Pulmonary artery endothelial cell (primary cell): ENCODE measurements at places on chromosomes 2 and 18.
A peak's percentile ranks its signal among the peaks of the same experiment; 100 is the strongest.

DNA sequence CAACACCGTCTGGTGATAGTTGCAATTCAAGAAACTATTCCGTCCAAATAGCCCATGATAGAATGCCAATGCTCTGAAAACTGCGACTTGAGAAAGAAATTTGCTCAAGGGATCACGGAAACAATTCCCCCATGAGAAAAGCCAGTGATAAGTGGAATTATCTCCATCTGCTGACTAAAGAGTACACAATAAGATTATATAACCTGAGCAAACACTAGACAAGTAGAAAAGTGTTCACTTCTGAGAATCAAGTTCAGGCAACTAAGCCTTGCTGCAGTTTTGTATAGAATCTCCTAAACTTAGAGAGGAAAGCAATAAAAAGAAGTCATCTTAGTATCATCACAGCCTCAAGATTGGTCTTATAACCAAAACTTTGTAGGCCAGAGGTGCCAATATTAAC lies 336.3 kb upstream of the NRXN1 start:
- no peak for DNase-seq

DNA sequence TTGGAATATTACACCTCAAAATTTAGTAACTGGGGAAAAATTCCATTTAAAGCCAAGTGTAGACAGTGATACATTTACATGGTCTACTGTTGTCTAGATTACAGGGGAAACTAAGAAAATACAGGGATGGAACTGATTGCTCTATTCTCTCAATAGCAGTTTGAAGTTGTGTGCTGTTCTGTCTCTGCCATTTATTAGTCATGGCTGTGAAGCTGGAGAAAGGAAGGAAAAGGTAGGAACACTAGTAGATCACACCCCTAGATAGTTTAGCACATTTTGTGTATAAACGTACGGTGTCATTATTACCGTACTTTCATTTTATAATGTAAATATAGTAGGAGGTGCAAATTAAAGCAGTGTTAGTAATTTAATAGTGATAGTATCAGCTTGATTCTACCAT lies 170.5 kb downstream of the PHLPP1 start:
- DNase-seq: no peak

DNA sequence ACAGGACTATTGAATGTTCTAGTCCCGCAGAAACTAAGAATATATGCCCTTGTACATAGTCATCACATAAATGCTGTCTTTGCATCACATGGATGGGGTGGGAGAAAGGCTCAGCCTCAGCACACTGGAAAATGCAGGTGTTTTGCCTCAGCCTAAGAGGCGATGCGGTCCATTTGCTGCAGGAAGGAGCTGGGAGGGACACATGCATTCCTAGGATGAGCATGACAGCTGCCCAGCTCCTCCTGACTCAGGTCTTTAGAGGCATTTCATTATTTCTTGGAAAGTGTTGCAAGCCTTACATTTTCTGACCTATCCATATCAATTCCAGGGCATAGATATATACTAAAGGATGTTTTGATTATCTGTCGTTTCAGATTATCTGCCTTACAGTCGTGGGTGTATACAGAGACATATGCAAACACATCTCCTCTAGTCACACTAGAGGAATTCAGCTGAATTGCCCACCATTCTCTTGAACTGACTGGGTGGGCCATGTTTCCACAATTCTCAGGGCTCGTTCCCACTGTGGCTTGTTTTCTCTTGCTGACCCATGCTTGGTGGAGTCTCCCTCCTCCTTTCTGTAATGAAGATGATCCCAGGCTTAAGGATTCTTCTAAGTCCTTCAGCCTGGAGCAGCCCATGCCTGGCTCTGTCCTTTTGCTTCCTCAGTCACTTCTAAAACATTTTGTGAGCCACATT lies 156.9 kb downstream of the SETBP1 start:
- no peak for DNase-seq

DNA sequence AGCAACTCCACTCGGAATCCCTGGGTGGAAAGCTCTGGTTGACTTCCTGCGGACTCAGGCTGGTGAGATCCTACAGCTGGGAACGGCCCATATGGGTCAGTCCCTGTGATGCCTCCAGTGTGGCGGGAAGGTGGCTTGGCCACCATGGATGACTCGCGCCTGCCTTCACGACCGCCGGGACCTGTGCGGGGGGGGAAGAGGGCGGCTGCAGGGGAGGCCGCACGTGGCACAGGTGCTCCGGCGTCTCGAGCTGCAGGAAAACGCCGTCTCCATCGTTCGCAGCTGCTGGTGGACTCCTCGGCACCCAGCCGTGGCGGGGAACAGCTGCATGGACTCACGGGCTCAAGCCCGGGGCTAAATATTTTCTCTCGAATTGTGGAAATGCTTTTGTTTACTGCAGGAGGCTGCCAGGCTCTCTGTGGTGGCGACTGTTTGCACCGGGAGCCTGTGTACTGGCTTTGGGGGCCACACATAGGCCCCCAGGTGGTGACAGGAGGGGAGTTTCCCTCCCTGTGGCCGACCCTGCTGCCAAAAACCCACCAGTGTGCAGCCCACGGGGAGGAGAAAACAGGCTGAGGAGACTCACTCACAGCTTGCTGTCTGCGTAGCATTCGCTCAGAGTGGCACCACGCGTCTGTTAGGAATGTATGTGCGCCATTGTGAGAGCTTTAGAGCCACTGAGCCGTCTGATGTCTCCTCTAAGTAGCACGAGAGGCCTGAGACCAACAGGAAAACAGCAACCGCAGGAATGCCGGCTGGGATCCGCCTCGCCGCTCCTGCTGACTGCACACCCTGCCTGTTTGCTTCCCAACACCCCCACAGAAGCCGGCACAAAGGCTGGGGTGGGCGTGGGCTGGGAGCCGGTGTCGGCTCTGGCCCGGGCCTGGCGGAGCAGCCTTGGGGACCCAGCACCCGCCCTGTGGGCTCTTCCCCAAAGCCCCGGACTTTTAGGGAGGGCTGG lies 89.2 kb downstream of the NFATC1 start:
- DNase-seq: peak; percentile 89

- no peak for DNase-seq
These were observed 227.9 kb downstream of the ZBTB7C start for GRCh38 chr18:48181087-48181823.

DNA sequence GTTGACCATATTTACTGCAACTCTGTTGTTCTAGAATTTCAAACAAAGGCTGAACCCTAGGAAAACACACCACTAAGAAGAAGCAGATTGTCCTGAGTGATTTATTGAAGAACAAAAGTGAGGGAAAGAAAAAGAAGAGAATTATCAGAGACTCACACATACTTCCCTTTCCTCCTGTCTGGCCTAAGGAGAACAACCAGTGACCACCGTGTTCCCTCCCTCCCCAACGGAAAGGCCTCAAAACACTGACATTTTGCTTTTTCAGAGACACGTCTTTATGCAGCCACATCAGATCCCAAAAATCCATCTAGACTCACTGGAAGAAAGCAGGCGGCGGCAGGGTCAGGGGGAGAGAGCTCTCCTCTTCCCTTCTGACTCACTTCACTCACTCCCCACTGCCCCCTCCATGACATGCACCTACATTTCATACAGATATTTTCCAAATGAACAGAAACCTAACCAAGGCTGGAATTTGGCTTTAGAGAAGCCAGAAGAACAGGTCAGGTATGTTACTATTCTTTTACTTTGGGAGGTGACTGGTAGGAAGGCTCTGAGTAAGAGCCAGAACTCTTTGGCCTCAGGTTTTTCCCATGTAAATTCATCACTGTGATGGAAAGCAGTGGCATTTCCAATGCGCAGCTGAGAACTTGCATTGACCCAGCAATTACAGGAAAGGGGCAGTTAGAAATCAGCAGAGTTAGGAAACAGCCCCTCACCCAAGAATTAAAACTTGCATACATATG lies 169.9 kb downstream of the BCL11A start:
- DNase-seq: no peak

- DNase-seq: no peak
These were observed 268.3 kb upstream of the MGAT5 start for GRCh38 chr2:133985563-133985962.

DNA sequence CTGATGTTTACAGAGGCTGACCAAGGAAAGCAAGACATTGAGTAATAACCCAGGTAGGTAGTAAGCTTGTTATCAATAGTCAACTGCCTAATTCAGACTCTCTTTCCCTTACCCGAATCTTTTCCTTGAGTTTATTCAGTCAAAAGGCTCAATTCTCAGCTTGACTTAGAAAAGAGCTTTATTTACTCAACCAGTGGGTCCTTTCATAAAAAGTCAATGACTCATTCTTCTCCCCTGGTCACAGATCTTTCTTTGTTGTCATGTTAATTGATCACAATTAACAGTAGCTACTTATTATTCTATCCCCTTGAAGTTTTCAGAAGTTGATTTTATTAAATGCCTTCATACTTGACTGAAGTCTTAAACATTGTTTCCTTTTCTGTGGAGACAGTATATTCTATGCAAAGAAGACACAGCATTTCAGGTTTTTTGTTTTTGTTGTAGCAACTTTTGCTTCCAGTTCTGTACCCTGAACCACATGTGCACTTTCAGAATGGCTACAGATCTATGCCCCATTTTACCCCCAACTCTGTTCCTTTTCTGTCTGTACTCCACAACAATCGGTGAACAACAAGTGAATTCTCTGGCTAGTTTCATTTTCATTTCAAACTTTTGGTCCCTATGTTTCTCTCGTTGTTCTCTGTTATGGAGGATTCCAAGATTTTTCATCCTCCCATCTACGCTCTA lies 428.3 kb downstream of the NCKAP5 start:
- no peak for DNase-seq

- no peak for DNase-seq
These were observed 46.3 kb downstream of the ITSN2 start for GRCh38 chr2:24313744-24314632.

GRCh38 chr2:23425885-23426262 lies 40.9 kb downstream of the KLHL29 start:
- no peak for DNase-seq

DNA sequence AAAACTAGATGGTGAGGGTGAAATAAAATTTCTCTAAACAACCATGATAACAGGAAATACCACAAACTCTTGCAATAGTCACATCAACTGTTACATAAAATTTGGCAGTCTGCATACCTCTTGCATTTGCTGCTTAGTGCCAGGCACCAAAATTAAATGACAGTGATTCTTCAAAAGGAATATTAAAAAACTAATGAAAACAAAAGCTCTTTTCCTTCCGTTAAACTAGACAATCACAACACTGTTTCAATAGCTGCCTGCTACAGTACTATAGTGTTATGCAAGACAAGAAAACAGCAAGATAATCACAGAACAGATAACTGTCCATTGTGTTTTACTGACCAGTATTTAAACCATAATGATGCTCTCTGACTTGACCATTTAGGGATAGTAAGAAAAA lies 239.0 kb upstream of the SMAD7 start:
- DNase-seq: no peak

GRCh38 chr2:19362094-19362754 lies 3.8 kb upstream of the OSR1 start:
- DNase-seq: no peak

DNA sequence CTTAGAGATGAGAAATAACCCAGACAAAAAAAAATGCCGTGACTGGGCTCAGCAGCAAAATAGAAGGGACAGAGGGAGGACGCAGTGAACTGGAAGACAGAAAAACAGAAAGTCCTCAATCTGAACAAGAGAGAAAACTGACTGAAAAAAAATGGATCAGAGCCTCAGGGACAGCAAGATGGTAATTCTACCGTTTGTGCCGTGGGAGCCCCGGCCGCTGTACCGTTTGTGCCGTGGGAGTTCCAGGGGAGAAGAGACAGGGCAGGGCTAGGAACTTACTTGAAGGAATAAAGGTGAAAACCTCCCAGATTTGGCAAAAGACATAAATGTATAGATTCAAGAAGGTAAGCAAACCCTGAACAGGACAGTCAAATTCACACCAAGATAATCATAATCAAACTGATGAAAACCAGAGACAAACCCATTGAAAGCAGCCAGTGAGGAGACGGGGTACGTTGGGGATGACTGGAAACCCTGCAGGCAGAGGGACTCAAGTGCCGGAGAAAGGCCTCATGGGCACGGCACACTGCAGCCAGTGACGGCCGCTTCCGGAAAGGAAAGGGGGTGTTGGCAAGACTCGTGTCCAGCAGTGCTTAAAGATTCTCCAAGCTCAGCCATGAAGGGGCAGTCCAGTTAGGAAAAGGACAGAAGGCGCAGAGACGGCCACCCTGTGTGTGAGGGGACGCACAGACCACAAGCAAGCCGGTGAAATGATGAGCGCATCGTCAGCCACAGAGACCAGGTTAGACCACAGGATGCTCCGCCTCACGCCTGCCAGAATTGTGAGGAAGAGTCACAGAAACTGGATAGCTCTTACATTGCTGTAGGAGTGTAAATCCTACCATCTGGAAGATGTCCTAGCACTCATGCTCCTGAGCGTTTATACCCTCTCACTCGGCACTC lies 40.0 kb upstream of the NFATC1 start:
- DNase-seq: no peak

DNA sequence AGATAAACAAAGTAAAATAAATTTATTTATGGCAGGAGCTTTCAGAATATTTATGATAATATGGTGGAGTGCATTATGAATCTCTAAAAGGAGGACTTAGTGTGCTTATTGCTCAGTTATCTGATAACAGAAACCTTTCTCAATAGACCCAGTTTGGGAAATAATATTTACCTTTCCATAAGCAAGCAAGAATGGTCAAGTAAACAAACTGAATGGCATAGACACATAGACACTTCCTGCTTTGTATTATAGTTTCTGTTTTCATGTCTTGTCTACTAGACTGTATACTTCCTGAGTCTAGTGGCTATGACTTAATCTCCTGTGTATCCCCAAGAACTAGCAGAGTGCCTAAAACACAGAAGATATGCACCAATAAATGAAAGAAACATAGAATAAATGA lies 87.8 kb downstream of the UPP2 start:
- DNase-seq: no peak

GRCh38 chr18:41126541-41127235 lies 828.3 kb upstream of the PIK3C3 start:
- DNase-seq: no peak

DNA sequence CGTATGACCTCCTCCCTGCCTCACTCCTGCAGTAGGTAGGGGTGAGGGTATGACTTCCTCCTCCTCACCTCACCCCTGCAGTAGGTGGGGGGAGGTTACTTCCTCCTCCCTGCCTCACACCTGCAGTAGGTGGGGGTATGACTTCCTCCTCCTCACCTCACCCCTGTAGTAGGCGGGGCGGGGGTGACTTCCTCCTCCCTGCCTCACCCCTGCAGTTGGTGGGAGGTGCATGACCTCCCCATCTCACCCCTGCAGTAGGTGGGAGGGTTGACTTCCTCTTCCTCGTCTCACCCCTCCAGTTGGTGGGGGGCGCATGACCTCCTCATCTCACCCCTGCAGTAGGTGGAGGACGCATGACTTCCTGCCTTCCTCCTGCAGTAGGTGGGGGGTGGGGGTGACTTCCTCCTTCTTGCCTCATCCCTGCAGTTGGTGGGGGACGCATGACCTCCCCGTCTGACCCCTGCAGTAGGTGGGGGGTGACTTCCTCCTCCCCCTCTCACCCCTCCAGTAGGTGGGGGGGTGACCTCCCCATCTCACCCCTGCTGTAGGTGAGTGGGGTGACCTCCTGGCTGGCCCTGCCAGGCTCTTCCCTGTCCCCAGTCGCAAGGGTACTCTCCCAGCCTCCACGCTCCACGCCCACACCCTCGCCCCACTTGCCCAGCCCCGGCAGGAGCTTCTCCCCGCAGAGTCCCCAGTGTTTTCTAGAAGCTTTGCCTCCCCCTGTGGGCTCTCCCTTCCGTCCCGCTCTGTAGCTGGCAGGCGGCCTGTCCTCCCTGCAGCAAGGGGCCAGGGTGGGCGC lies 39.3 kb downstream of the TSHZ1 start:
- no peak for DNase-seq

- DNase-seq: no peak
These were observed 15.6 kb downstream of the BAZ2B start for GRCh38 chr2:159600752-159601151.
